ENCODE measurements at places on chromosomes 3 and 15.
A peak's percentile ranks its signal among the peaks of the same experiment; 100 is the strongest.

- no peak for DNase-seq
Measured at GRCh38 chr3:125052624-125053303, 3.0 kb downstream of the HEG1 start.

DNA sequence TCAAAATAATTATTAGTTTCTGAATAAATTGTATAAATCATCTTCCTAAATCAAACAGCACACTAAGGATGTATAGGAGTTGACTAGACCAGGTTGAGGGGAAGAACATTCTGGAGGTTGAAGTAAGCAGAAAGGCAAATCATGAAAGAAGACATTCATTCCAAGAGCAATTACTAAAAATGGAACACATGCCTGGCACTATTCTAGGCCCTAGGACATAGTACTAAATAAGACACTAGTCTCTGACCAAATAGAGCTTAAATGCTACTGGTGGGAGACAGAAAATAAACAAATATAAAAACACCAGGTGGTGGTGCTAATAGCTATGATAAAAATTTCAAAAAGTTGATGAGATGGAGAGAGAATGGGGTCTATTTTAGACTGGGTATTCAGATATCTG is 190.1 kb downstream of the TBC1D5 start:
- DNase-seq = no peak

- DNase-seq = no peak
Measured at GRCh38 chr3:73917643-73918042, 292.9 kb upstream of the PDZRN3 start.

- DNase-seq = no peak
Measured at GRCh38 chr3:11570251-11570650, 73.5 kb downstream of the VGLL4 start.

GRCh38 chr3:147654827-147655226 is 245.7 kb downstream of the ZIC1 start:
- DNase-seq = no peak

DNA sequence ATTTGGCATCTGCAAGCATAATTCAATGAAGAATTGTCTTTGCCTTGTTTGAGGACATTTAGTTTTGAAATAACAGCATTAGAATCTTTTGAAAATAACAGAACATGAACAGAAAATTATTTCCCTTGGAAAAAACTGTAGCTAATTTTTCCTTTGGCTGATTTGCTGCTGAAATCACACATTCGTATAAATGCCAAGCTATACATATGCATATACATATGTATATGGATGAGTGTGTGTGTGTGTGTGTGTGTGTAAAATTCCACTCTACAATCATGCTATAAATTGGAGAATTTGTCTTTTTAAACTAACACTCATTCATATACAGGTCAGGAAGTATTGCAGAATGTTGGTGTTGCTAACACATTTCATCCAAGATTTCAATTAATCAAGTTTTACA is 57.9 kb downstream of the SAMMSON start:
- DNase-seq = no peak

DNA sequence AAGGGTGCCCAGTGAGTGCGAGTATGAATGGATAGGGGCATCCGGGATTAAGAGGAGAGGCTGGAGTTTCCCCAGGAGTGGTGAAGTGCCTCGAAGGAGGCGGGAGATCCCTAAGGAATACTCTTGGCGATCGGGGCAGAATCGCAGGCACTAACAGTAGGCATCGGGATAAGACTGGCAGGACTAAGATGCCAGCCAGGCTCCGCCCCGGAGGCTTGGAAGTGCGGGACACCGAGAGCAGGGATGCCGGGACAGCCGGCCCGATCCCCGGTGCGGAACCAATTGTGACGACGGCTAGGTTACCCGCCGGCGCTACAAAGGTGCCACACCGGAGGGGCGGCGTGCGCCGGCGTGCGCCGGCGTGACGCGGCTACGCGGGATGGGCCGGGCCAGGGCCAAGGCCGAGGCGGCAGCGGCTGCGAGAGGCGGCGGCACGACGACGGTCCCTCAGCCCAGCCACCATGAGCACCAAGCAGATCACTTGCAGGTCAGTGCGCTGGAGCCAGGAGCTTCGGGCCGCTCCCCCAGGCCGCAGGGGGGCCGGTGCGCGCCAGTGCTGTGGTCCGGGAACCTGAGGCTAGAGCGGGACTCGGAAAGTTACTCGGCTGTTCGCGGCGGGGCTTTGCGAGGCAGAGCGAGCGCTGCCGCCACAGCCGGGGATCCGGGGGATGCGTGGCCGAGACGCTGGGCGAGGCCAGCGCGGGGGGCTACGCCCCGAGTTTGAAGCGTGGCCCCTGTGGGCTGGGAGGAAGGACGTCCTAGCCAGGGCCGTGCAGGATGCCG is at the start of gene MKRN2:
MKRN2 (plus strand) TSS at position 398 of the 783 bp plus-strand sequence; CDS start at position 462, 64 bp downstream.
- DNase-seq = peak; percentile 79

- DNase-seq = no peak
Measured at GRCh38 chr15:75031848-75032247, 8.5 kb downstream of the PPCDC start.

- peak; percentile 35 for DNase-seq
Measured at GRCh38 chr3:194682694-194683310, 2.9 kb upstream of the FAM43A start.

- no peak for DNase-seq
Measured at GRCh38 chr15:101458908-101459578, 30.5 kb downstream of the PCSK6 start.

- DNase-seq = no peak
Measured at GRCh38 chr15:62455441-62455921, 290.4 kb upstream of the C2CD4B start.

GRCh38 chr3:129365296-129366136 is 62.9 kb downstream of the EFCAB12 start:
- no peak for DNase-seq

Data from stimulated activated CD8-positive, alpha-beta memory T cell treated with anti-CD3 and anti-CD28 coated beads, Interleukin-4, amount 100 ng/mL, for 24 hours (primary cell).